Fibroblast of skin of abdomen (primary cell): ENCODE measurements at places on chromosomes 7 and 10.

DNA sequence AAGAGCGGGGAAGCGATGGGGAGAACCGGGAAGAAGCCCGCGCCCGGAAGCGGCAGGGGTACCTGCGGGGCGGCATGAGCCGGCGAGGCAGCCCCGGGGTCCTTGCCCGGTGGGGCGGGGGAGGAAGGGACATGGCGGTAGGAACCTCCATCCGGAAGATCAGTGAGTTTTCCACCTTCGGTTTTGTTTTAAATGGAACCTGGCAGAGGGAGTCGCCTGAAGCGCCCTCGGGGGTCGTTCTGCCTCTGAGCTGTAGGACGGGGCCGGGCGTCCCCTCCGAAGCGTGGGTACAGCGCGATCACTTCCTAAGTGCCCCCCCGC is 471 bp downstream of the PFKP start:
- DNase-seq, result no peak

DNA sequence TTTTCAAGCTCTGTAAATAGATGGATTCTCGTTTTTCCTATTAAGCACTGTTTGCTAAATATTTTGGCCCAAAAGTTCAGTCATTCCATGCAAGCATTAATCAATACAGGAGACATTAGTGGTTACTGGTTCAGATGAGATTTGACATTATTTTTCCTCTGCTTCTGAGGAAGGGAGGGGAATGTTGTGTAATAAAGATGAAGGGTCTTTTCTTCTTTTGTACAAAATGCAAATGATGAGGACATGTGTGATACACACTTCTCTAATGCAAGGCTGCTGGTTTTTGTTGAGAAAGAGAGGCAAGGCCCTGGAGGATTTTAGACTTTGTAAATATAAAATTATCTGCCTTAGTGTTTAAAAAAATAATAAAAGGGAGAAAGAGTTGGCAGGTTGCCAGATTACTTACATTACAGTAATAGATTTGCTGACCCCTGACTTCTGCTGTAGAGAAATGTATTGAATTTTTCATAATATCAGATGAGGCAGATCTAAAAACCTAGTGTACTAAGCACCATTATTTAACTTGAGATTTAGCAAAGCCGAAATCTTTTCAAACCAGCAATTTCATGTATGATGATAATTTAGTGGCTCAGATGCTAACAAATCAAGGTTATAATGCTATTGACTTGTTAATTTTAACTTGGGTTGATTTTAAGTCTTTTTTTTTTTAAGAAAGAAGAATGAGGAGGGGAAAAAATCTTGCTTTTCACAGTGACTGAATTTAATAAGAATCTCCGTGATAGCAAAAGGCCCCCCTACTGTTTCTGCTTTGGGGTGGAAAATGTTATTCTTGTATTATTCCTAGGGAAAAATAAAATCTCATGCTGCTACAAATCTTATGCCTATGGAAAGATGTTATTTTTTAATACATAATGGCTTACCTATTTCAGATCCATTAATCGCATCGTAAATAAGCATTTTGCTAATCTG is 180.1 kb downstream of the ARID5B start:
- DNase-seq, result peak; percentile 55

DNA sequence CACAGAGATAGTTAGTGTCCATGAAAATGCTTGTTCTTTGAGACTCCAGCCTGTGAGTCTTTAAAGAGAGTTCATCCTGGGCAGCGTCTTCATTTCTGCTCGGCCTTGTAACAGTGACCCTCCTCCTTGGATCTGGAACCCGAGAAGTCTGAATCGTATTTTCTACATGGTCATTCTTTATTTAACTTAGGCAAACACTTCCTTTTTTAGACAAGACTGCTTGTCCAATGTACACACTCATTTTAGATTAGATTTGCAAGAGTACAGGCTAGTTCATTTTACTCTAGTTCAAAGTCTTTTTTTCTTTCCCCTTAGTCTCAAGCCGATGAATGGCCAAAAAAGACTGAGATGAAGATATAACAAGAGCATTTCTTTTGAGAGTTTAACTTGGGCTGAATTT is 133.5 kb downstream of the CHN2 start:
- DNase-seq, result no peak

GRCh38 chr10:35844686-35845085 is 202.6 kb upstream of the FZD8 start:
- DNase-seq, result no peak

GRCh38 chr10:123649676-123650075 is 16.5 kb upstream of the GPR26 start:
- no peak for DNase-seq

DNA sequence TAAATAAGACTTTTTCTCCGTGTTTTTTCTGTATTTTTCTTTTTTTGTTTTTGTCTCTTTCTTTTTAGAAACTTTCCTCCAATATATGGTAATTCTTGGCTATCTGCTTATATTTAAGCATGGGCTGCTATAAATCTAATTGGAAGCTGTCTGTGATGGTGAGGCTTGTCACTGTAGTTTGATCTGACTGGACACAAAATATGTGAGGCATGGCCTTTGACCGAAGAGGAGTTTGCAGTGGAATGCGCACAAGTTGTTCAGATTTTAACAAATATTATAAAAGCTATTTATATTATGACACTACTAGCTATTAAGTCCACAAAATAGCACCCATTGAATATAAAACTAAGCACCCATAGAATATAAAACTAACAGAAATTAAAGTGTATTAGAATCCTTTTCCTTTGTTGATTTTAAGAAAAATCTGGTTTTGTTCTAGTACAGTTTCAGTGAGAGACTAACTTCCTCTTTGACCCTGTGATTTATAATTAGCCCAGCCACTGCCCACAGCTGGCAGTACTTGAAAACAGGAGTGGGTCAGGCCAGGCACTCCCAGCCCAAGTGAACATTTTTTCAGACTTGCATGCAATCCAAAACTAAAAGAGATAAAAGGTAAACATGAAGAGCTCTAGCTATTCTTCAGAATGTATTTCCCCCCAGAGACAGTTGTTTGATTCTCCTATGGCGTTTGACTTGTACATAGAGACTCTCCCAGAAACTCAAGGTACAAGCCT is 69.9 kb upstream of the FGL2 start:
- DNase-seq, result no peak

GRCh38 chr10:48246501-48246900 is 28.0 kb downstream of the FRMPD2 start:
- no peak for DNase-seq

DNA sequence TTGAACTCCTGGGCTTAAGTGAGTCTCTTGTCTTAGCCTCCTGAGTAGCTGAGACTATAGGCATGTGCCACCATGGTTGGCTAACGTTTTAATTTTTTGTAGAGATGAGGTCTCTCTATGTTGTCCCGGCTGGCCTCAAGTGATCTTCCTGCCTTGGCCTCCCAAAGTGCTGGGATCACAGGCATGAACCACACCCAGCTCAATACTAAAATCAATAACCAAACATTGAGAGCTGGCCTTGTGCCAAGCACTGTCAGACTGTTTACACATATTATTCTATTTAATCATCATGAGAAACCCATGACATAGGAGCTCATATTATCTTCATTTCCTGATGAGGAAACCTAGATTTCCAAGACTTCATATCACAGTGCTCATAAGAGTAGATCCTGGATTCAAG is 251.2 kb downstream of the BAMBI start:
- DNase-seq, result no peak

- DNase-seq, result no peak
These were observed 239.5 kb downstream of the REEP3 start for GRCh38 chr10:63760708-63761047.

DNA sequence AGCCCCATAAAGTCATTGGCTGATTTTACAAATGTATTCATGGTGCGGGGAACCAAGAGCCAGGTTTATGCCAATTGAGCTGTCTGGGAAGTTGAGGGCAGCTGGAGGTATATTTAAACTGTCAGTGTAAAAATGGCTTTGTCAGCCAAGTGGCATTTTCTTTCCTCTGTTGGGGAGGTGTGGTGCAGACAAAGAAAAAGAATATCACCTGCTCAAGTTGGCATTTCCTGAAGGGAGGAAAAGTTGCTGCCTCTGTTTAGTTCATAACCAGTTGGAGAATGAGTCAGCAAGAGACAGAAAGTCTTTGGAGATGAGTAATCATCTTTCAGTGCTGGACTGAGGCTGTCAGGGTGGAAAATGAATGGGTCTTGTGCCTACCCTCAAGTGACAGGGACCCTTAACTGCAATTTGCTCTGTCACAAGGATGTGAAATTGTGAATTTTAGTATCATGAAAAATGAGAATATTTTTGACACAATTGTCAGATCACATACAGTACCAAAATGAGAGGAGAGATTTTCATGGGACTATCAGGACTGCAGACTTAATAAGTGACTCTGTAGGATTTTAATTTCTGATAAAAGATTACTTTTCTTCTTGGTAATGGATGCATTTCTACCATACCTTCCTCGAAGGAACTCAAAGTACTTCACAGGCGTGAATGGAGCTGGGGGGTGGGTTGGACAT is 137.3 kb downstream of the ANLN start:
- DNase-seq, result peak; percentile 60

- peak; percentile 82 for DNase-seq
These were observed 640.8 kb downstream of the XPNPEP1 start for GRCh38 chr10:109282510-109282909.

DNA sequence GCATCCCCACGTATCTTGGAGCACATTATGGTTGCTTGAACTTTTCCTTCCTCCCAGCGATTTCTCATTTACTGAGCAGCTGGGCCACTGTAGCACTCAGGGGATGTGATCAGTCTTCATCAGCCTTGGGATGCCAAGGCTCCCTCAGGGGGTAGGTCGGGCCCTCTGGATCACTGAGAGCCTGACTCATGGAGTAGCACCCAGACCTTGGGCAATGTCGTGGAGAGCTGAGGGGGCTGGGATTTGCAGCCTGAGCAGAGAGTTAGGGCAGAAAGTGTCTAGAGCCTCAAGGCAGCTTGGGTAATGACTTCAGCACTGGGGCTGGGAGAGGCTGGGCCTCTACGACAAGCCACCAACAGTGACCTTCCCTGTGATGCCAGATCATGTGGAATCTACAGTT is 86.5 kb upstream of the CXCL12 start:
- DNase-seq, result no peak

GRCh38 chr7:73547841-73548240 is 9.6 kb downstream of the BCL7B start:
- no peak for DNase-seq

GRCh38 chr7:81529785-81530184 is 240.1 kb downstream of the HGF start:
- no peak for DNase-seq

DNA sequence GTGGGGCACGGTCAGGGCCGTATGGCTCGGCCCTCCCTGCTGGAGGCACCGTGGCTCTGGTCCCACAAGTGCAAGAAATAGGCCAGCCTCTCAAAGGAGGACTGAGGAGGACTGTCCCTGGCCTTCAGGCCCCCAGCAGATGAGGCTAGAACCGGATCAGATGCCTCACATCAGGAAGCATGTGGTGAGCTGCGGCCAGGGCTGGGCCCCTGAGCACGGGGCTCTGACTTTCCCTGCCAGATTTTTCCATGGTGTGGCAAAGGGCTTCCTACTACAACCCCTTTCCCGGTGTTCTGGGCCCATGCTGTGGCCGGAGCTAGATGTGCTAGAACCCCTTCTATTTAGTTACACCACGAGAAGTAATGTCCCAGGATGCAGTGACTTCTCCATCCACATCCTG is 100.4 kb downstream of the TCERG1L start:
- DNase-seq, result no peak

DNA sequence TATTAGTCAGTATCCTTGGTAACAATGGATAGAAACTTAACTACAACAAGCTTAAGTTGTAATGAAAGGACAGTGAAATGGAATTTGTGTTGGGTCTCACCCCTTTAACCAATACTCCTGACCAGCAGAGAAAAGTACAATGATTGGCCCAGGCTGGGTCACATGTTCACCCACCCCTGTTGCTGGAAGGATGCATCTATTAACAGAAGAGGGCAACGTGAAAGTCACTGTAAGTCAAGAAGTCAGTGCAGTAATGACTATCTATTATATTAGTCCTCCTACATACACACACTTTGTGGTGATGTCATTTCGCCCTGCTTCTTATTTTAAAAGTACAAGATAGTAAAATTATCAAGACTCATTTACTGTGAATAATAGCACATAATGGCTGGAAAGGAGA is 16.2 kb downstream of the PNLIPRP2 start:
- no peak for DNase-seq
